ENCODE measurements at places on chromosomes 4 and X.

DNA sequence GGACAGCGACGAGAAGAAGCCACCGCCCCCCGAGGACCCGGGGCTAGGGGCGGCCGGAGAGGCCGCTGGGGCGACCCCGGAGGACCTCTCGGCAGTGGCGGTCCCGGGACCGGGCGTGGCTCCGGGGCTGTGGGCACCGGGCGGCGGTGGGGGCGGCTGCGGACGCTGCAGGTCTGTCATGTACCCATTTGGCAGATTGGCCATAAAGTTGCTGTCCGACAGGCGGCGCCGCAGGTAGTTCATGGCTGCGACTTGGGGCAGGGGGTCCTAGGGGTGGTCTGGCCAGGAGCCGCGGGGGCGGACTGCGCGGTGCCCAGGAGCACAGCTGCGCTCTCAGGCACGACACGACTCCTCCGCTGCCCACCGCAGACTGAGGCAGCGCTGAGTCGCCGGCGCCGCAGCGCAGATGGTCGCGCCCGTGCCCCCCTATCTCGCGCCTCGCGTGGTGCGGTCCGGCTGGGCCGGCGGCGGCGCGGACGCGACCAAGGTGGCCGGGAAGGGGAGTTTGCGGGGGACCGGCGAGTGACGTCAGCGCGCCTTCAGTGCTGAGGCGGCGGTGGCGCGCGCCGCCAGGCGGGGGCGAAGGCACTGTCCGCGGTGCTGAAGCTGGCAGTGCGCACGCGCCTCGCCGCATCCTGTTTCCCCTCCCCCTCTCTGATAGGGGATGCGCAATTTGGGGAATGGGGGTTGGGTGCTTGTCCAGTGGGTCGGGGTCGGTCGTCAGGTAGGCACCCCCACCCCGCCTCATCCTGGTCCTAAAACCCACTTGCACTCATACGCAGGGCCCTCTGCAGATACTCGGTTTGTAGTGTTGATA is at the start of gene SYN1:
Gene SYN1 (minus strand): TSS at position 372 of the 817 bp plus-strand sequence. CDS start 129 bp downstream, at position 243.
- H3K4me1 ChIP-seq = no peaks in the 10 kb centered on the region
- peak within 1 kb of the TSS; percentile 23 for H3K4me3 ChIP-seq
- DNase-seq = no peak
- H3K27me3 ChIP-seq = no peaks in the 10 kb centered on the region
- H3K27ac ChIP-seq = no peak within 1 kb of the TSS

DNA sequence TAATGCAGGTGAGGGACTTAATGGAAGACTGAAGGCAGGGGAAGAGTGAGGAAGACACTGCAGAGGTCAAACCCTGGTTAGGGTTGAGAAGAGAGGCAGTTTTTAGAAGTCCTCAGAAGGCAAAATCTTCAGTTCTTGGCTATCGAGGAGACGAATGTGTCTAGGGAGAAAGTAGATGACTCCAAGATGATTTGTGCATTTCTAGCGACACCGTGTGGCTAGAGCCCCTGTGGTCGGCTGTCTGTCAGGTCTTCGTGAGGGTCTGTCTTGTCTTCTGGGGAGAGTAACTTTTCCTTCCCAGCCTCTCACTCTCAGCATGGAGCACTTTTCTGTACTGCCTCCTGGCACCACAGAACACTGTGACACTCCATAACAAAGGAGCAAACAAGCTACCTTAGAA is 458.1 kb downstream of the STIM2 start:
- H3K4me3 ChIP-seq = no peak overlapping the region
- DNase-seq = no peak
- no peak overlapping the region for H3K27ac ChIP-seq
- H3K36me3 ChIP-seq = no peaks in the 10 kb centered on the region

DNA sequence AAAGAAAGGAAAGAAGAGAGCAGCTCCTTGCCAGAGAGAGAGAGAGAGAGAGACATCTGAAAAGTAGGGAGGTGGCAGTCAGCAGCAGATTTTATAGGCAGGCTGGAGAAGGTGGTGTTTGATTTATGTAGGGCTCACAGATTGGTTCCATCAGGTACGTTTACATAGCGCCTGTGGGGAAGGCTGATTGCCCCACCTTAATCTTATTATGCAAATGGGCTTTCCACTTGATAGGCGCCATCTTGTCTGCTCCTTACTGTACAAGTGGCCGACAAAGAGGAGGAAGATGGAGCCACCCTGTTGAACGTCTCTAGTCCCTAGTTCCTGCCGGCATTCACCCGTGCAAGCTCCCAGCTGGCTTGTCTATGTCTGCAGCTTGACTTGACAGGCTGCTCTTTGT is 49.1 kb upstream of the DHRSX start:
- no peak for DNase-seq
- no peak overlapping the region for H3K4me3 ChIP-seq
- no peak overlapping the region for H3K27ac ChIP-seq
- H3K36me3 ChIP-seq = no peaks in the 10 kb centered on the region
- H3K4me1 ChIP-seq = no peaks in the 10 kb centered on the region
- H3K27me3 ChIP-seq = no peaks in the 10 kb centered on the region

DNA sequence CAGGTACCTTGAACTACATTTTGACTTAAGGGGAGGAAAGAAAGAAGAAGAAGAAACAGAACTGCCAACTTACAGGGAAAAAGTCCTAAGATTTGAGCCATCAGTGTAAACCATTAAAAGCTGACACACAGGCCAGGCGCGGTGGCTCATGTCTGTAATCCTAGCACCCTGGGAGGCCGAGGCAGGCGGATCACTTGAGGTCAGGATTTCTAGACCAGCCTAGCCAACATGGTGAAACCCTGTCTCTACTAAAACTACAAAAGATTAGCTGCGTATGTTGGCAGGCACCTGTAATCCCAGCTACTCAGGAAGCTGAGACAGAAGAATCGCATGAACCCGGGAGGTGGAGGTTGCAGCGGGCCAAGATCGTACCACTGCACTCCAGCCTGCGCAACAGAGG is 389.7 kb upstream of the FAM241A start:
- no peak for DNase-seq
- H3K27ac ChIP-seq = no peak overlapping the region
- H3K4me1 ChIP-seq = no peaks in the 10 kb centered on the region
- no peaks in the 10 kb centered on the region for H3K36me3 ChIP-seq
- no peak overlapping the region for H3K4me3 ChIP-seq

GRCh38 chr4:186318481-186318880 is 52.5 kb downstream of the F11 start:
- no peak for DNase-seq
- H3K36me3 ChIP-seq = no peaks in the 10 kb centered on the region
- H3K27me3 ChIP-seq = peaks cover 4% of the 10 kb centered on the region
- H3K4me1 ChIP-seq = no peaks in the 10 kb centered on the region
- no peak overlapping the region for H3K4me3 ChIP-seq

GRCh38 chr4:82890901-82891706 is at the start of gene SEC31A:
Gene SEC31A (minus strand): TSS chr4:82891153. CDS start chr4:82881936, 9,217 bp downstream.
- no peaks in the 10 kb centered on the region for H3K27me3 ChIP-seq
- peaks cover 48% of the 10 kb centered on the region for H3K36me3 ChIP-seq
- H3K27ac ChIP-seq = peak within 1 kb of the TSS; percentile 83
- H3K4me1 ChIP-seq = peaks cover 27% of the 10 kb centered on the region
- peak; percentile 95 for DNase-seq
- H3K4me3 ChIP-seq = peak within 1 kb of the TSS; percentile 89

Measured in RWPE2 (cell line).